Fibroblast of skin of left biceps (primary cell): ENCODE measurements at places on chromosomes 1 and 21.

DNA sequence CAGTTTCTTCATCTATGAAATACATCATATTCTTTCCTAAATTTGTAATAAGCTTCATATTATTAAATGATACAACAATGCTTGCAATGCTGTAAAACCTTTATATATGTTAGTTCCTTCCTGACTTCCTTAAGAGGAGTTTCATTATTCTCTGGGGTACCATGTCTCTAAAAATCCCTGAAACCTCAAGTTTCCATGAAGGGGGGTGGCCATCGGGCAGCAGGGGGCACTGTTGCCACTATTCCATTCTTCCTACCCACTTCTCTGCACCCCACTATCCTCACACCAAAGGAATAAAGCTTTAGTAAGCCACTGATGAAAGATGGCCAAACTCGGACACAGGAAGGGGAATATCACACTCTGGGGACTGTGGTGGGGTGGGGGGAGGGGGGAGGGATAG lies 9.0 kb upstream of the DMRTB1 start:
- no peak for DNase-seq

- DNase-seq, result no peak
Observed at GRCh38 chr1:200398373-200398772, 11.5 kb downstream of the ZNF281 start.

GRCh38 chr1:223144914-223145313 lies 1.9 kb upstream of the TLR5 start:
- no peak for DNase-seq

DNA sequence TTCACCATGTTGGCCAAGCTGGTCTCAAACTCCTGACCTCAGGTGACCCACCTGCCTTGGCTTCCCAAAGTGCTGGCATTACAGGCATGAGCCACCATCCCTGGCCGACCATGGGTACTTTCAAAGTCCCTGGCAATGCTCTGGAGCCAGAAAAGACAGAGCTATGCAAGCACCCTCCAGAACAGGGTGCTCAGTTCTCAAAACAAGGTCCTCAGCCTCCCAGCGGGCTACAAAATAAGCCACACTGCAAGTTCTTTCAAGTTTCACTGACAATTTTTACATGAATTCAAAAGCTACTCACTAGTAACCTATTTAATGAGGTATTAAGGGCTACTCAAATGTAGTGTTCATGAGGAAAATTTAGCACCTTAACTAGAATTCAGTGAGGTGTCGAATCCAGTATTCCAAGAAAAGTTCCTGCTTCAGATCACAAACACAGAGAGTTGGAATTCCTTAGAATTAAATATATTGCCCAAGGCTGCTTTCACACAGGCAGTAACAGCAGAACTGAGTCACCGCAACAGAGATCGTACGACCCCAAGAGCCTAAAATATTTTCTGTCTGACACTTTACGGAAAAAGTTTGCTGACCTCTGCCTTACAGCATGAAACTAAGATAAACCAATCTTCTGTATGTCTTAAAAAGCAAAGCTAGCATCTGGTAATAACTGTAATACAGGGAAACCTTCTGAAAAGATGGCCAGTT lies 60.7 kb downstream of the HSF2BP start:
- no peak for DNase-seq

GRCh38 chr1:180486092-180486491 lies 16.3 kb downstream of the ACBD6 start:
- no peak for DNase-seq

DNA sequence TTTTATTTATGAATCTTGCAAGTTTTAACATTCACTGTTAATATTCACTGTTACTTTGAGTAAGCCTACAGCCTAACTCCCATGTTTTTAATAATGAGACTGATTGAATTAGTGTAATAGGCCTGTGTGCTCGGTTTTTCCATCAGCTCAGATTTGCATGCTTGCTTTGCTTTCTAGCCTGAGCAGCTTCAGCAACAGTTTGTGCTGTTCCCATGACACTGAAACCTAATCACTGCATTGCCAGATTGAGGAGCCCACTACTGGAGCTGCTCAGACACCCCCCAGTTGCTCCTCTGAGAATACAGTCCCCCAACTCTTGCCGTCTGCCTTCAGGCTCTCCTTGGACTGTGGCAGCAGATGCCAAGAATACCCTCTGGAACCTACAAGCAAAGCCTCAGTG lies 695.4 kb downstream of the BRINP3 start:
- no peak for DNase-seq

DNA sequence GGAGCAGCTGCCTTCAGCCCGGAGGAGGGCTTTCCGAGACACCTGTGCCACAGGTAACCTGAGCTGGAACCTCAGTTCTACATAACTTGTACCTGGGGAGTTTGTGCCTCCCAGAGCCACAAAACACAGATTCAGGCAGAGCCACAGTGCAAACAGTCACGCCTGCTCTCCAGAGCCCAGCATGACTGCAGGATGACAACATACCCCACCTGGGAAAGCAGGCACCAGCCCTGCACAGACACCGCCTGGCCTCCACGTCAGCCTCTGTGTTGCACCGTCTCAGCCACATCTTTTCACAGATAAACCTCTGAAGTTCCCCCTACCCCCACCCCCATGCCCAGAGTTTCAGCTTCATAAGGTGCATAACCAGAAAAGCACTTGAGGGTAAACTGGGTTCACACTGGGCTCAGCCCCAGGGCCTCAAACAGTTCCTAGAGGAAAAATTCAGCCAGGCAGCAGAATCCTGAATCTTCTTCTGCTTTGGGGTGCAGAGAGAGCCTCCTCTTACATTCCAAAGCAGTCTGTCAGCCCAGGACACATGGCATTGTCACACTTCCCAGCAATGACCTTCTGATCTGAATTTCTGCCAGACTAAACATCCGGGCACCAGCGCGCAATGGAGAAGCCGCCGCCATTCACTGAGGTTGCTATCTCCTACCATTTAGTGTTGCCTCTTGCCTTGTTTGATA lies 229.5 kb downstream of the TOMM20 start:
- DNase-seq, result no peak

DNA sequence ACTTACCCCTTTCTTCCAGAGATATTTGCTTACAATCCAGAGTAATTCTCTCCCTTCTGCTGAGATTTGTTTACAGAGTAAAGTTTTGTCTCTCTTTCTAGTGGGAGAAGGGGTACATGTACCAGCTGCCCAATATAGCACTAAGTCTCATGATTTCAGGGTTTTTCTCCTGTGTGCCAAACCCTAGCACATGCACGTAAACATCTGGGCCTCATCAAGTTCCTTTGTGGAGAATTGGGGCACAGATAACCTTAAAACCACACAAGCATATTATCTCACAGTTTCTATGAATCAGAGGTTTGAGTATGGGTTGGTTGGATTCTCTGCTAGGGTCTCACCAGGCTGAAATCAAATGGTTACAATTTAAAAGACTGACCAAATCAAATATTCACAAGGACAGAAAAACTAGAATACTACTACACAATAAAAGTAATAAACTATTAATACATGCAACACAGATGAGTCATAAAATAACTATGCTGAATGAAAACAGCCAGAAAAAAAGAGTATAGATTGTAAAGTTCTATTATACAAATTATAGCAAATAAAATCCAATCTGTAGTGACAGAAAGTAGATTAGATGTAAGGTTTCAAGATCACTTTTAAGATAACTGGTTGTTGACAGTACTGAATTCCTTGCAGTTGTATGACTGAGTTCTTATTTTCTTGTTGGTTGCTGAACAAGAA lies 347.4 kb upstream of the PTBP2 start:
- no peak for DNase-seq

DNA sequence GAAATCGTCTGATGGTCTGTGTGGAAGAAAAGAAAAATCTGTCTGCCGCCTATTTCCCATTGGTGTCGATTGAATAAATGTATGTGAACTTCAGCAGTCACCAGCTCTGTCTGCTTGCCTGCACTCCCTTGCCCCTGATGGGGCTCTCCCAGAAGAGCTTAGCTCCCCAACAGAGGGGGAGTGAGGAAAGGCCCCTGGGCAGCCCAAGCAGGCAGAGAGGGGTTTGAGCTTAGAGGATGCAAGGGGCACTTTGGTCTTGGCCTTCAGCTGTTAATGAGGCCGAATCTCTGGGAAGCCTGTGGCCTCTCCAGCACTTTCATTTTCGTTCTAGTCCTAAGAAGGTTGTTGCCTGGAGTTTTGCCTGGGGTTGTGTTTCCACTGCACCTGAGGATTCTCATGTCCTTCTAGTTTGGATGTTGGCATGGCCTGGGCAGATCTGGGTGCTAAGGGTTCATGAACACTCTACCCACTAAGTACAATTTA lies 2.8 kb downstream of the FOXD2 start:
- DNase-seq, result no peak

- no peak for DNase-seq
Observed at GRCh38 chr1:63918418-63918945, 144.7 kb downstream of the ROR1 start.

- DNase-seq, result no peak
Observed at GRCh38 chr1:89844241-89844807, 23.5 kb downstream of the LRRC8D start.

DNA sequence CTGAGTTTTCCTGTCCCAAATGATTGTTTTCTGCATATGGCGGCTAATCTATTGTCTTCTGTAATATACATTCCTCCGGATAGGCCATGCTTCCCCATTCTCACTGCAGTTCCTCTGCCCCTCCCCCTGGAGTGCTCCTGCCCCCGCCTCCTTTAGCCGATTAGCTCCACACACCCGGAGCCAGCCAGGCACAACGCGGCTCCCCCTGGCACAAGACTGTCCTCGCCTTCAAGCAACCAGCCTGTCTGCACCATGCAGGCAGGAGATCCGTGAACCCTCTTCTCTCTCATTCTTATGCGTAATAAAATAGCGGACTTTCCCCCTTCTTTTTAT lies 18.0 kb downstream of the SERTAD4 start:
- no peak for DNase-seq

DNA sequence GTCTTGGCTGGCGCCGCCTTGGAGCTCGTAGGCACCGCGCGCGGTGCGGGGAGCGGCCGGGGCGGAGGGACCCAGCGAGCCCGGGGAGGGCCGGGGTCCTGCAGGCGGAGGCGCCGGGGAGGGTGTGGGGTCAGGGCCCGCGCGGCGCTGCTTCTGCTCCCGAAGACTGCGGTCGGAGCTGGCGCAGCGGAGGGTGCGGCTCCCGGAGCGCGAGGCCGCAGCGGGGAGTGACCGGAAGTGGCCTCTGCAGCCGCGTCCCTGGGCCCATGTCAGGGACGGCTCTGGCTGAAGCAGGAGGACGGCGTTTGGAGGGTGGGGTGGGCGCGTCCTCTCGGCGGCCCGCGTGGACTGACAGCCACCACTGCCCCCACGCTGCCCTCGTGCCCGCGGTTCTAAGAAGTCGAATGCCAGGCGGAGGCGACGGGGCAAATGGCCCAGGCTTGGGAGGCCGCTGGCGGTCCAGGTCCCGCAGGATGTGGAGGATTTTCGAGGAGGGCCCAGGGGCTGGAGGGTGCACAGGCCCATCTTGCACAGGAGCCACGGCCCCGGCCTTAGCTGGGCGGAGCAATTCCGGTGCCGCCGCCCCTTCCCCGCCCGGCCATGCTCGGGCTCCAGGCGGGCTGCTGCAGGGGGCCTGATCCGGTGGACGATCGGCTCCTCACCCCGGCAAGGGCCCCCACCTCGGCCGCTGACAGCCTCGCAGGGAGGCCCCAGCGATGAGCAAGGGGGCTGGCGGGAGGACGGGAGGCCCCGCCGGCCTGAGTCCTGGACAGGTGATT lies 7.7 kb upstream of the ZNF669 start:
- no peak for DNase-seq

DNA sequence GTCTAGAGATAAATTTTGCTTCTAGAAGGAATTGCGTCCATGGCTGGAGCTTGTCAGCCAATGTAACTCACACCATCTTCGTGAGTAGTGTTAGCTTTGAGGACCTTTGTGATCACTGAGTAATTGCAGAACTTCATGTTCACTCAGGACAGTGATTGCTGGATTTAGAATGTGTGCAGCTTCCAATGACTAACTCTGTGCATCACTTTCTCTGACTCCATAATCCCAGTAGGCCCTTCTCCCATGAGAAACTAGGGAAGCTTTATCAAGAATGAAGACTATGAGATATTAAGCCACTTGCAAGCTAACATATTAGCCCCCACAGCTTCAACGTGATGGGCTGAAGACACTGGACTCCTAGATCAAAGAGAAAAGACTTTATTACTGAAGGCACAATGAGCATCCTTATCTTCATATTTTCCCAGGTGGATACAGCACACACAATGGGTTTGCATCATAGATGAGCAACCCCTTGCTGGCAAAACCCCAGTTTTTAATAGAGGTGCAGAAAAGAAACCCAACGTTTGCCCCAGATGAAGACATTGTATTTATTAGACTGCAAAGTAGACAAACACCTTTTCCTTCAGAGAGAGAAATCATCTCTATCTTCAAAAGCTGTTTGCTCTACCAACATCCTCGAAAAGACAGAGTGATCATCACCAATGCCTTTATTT lies 561.0 kb downstream of the LTN1 start:
- DNase-seq, result no peak

DNA sequence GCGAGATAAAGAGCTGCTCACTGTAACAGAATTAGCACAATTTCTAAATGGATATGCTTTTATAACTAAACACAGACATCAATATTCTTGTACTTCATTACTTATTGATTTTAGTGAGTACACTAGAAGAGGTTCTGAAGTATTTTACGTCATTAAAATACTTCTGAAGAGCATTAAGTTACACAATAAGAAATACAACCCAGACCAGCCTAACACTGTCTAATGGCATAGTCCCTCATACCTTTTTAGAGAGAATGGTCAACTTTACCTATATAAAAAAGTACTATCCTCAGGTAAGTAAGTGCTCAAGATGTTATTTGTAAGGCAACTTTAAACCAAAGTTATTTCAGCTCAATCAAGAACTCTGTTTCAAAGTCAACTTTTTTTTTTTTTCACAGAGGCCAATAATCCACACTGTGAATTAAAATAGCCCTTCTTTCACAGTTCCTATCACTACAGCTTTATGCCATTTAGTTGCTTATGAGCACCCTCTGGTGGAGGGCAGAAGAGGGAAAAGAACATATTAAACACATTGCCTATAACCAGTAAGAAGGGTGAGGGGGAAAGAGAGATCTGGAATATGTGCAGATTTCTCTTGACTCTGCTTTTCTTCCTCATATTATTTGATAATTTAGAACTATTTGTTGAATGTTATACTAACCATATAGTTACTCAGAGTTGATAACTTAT lies 182.1 kb upstream of the DMRTA2 start:
- DNase-seq, result no peak

DNA sequence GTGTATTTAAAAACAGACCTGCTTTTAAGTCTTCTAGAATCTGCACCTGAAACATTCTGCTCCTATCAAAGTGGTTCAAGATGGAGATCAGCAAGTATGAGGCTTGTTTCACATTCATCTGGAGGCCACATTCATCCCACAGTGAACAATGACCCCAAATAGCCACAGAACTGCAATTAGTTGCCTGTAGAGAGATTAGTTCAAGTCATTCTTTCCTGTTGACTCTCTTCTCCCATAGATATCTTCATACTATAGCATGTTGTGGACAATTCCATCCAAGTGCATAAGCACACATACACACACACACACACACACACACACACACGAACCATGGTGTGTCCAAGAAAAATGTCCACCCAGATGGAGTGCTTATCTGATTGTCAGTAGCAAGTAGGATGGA lies 101.7 kb upstream of the FGGY start:
- DNase-seq, result no peak

DNA sequence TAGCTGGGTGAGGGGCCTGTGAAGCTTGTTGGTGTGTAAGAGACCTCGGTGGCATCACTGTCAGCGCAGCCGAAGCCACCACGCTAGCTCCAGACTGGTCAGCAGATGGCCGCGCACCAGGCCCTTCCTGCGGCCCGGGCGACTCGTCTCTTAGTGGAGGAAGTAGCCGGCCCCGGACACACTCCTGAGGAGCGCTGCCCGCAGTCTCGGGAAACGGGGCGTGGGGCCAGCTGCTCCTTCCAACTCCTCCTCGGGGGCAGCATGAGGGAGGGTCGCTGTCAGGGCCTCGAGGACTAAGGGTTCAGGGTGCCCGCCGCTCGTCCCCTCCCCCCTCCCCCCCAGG lies 20.4 kb downstream of the H3-3A start:
- no peak for DNase-seq
